ENCODE measurements at places on chromosomes 3 and 15. TPM values are rescaled to one million over a fixed set of nuclear protein-coding genes. Genes with fewer than 3 reads are reported as not detected.

The PAK6 gene
- 0.37 TPM for total RNA-seq

The SAMD7 gene
- not detected for total RNA-seq

The TATDN2 gene
- 22.2 TPM for total RNA-seq

The PIERCE2 gene
- 1.4 TPM for total RNA-seq

The STIMATE gene
- total RNA-seq, result 24.1 TPM
